ENCODE measurements at places on chromosomes 2 and 18.

GRCh38 chr2:158412206-158412605, 44.3 kb downstream of the CCDC148 start:
- DNase-seq, result no peak

GRCh38 chr2:158456309-158457066, at the start of the genes CCDC148 and PKP4:
CCDC148 (minus strand) TSS chr2:158456753; CDS start chr2:158456439, 314 bp downstream.
PKP4 (plus strand) TSS chr2:158456952; CDS start chr2:158533185, 76,233 bp downstream.
- DNase-seq, result peak; percentile 96

DNA sequence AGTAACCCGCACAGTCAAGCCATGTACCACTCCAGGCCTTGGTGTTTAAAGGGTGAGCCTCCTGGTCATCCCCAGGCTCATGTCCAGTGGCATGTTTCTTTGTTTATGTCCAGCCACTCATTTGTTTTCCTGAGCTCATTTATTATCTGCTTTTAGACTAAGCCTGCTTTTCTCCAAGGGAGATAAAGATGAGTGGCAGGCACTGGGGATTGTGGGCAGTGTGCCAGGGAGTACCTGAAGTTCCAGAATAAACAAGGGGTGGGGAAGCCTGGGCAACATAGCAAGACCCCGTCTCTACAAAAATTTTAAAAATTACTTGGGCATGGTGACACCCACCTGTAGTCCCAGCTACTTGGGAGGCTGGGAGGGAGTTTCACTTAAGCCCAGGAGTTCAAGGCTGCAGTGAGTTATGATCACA, 1.9 kb downstream of the ANXA4 start:
- peak; percentile 29 for DNase-seq

DNA sequence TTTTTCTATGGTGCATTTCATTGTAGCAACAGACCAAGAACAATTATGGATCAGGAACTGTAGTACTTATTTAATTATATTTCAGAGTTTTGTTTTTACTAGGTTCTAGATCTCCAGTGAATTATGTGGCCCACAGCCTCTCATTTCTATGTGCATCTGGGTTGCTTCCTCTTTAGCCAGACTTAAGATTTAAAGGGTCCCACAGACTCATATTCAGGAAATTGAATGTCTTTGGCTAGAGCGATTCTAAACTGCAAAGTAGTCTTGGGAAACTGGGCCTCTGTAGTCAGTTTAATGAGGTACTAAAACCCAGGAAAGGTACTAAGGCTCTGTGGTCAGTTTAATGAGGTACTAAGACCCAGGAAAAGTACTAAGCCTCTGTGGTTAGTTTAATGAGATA, 94.4 kb downstream of the LYPD6B start:
- DNase-seq, result peak; percentile 9

DNA sequence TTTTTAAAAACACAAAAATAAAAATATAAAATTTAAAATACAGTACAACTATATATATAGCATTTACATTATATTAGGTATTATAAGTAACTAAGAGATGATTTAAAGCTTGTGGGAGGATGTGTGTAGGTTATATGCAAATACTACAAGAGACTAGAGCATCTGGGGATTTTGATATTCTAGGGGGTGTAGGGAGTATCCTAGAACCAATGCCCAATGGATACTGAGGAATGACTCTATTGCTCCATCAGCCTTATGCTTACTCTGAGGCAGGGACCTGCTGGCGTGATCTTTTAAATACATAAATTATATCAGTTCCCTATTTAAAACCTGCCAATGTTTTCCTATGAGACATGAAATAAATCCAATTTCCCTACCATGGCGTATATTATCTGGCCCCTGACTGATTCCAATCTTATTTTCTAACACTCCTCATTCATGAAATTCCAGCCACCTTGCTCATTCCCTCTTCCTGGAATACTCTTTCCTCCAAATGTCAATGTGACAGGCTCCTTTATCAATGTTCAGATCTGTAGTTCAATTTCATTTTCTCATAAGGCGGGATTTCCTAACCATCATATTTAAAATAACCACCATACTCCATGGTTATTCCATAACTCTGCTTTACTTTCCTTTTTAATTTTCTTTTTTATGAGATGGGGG, 22.2 kb downstream of the SP3 start:
- DNase-seq, result no peak

DNA sequence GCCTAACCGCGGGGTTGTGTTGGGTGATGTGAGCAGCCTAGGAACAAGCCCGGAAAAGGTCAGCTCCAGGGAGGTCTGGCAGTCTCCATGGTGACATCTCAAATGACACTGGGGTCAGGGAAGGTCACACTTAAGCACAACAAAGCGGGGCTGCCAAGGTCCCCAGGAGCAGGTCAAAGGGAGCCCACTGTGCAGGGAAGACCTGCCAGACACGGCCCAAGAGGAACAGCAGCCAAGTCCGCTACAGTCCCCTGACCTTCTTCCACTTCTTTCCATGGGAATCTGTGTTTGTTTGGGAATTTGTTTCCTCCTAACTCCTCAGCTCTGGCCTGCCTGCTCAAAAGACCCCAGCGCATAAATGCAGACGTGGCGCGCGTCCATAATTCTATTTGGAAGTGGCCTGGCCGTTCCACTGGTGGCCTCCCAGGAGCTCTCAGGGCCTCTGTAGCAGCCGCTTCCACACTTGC, 232.1 kb upstream of the COPS8 start:
- DNase-seq, result no peak

- no peak for DNase-seq
These were observed 20.5 kb downstream of the THAP4 start for GRCh38 chr2:241616168-241617125.

GRCh38 chr18:63356272-63356896, 10.6 kb downstream of the KDSR start:
- DNase-seq, result no peak

- no peak for DNase-seq
These were observed 179.9 kb downstream of the IRS1 start for GRCh38 chr2:226619707-226620106.

- no peak for DNase-seq
These were observed 4.0 kb downstream of the REEP1 start for GRCh38 chr2:86333378-86333777.

DNA sequence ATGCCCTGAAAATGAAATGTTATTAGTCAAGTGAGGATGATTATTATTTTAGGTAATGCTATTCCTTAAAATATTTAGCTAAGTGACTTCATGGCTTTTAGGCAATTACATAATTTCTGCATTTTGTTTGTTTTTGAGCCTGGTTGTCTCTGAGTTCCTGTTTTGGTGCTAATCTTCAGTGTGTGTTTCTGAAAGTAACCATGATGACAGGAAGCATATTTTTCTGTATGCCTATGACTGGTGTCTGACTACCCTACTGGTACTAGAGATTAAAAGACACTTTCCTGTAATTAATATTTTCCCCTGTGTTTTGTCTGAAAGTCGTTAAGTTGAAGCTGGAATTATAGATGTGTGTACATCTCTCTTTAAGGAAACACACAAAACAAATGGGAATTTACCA, 295.0 kb upstream of the SPRED2 start:
- no peak for DNase-seq

DNA sequence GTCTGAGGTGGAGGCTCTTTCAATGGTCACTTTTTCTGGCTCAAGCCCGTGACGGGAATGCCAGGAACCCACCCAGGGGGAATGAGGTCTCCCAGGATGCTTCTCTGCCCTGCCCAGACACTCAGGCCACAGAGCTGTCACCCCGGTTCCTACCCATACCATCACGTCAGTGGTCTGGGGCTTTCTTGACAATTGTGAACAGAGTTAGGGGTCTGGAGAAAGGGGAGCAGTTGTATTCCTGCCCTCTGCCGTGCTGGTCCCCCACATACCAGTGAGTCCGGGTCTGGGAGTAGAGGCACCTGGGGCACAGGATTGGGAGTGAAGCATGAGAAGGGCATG, 97.2 kb downstream of the B3GNT2 start:
- no peak for DNase-seq

DNA sequence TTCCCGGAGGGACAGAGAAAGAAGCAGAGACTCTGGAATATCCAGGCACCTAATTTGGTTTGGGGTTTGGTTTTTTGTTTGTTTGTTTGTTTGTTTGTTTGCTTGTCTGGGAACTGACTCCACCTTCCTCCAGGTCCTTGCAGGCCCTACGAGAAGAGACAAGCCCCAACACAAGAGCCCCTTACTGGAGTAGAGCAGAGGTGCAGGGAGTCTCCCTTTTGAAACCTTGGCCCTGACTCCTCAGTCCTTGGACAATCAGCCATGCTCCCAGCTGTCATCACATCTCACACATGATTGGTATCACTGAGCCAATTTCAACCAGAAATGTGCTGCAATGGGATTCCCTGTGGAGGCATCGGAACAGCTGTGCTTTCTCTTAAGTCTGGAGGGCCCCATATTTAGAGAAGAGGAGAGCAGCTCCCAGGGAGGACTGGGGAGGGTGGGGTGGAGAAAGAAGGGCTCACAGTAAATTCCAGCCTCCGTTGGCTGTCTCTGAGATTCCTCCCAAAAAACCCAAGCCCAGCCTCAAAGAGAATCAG, 279.9 kb upstream of the NCKAP5 start:
- no peak for DNase-seq

DNA sequence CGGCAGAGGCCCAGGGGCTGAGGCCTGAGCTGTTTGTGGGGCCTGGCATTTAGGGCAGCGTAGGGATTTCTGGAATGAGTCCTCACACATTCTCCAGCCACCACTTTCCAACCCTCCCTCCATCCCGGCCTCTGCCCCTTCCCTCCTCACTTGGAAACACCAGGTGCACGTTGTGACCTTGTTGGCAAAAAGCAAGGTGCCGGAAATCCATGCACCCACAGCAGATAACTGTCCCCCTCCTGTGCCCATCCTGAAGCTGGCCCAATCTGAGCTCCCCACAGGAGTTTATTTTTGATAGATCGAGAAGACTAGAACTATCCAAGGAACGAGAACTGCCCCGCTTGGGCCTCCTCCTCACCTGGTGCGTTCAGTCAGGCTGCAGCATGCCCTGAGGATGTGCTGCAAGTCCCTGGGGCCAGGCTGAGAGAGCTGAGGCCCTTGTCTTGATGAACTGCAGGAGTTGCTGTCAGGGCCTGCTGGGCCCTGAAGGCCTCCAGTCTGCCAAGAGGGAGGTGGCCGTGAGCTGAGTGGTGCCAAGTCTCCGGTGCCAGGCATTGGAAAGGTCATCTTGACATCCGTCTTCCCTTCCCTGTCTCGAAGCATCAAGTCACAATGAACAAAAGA, 55.8 kb downstream of the CTIF start:
- no peak for DNase-seq

- DNase-seq, result no peak
These were observed 67.5 kb downstream of the PDE1A start for GRCh38 chr2:182359027-182359989.

DNA sequence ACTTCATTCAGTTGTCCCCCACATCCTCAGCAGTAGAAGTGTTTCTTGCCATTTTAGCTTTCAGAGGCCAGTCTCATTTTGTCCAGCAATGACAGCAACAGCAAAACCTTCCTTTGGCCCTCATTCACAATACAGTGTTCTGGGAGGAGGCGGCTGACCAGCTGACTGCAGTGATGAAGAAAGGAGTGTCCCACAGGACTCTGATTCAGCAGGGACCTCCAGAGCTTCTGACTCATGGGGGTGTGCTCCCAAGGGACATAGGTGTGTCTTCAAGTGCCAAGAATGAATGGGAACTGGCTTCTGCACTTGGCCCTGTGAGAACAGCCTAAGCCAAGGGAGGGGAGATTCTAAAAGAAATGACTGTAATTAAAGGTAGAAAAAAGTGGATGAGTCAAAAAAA, 147.0 kb upstream of the PELI1 start:
- DNase-seq, result no peak

DNA sequence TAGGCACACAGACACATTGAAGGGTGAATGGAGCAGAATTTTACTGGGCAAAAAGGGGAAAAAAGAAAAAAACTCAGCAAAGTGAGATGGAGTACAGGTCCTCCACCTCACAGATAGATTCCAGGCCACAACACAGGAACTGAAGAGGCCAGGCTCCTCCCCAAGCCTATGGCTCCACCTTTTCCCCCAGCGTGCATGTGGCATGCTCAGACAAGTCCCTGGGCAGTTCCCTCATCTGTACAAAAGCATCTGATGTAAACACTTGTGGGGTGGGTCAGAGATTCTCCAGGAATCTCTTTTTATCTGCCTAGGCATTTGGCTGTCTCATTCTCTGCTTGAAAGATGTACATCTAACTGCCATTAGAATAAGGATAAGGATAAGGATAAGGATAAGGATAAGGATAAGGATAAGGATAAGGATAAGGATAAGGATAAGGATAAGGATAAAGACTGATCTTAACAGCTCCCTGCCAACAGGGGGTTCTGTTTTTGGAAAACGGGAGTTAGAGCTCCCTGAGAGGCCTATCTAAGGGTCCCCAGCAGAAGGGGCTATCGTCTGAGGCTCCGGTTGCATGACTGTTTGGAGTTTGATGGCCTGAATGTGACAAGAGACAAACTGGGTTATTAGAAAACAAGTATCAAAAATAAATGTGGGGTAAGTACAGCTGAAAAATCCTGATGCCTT, 17.2 kb upstream of the ASXL3 start:
- no peak for DNase-seq

DNA sequence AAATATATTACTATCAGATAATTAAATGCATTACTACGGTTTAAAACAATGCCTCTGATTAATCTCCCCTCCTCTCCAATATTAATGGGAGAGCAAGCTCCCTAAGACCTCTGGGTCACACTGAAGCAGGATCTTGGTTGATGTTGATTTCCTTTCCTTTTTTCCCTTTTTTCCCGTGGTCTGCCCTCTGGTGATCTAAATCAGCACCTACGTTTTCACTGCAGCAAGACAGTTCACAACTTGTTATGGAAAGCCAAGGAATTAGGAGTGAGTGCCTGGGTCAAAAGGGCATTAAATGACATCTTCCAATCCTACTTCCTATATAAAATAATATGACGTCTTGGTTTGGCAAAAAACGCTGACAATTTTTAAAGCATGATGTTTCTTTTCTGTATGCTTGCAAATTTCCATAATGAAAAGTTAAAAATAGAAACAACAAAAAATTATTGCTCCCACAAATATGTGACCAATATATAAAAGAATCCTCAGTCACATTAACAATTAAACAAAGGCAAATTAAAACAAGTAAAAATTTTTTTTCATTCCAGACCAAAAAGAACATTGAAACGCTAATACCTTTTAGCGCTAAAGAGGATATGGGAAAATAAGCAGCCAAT, 7.9 kb upstream of the CFAP36 start:
- DNase-seq, result peak; percentile 30

- no peak for DNase-seq
These were observed 357.1 kb downstream of the CPS1 start for GRCh38 chr2:210913461-210913860.

DNA sequence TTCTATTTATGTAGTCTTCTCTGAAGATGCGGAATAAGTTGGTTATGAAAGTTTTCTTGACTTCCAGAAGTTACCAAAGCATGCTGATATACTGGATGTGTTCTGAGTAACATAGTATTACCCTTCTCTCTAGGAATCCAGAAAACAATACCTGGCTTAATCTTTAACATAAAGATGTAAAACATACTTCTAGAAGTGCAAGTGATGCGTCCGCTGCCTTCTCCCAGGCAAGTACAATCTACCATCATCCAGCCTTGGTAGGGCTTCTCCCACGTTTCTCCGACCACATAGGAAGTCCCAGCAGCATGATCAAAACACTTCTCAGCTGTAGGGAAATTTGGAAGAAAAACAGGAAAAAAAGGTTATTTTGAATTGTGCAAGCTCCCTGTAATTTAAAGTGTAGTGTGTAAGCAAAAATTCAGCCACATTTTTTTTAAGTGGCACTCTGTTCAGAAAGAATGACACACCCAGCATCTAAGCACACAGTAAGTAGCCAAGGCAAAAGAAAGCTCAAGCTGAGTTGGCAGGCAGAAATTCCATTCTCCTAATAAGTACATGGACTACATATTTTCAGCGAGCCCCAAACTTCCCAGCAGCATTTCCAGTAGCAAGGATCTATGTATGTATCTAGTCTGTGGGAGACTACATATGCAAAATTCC, 5.2 kb downstream of the FN1 start:
- no peak for DNase-seq

GRCh38 chr18:22411446-22411845, 6.3 kb downstream of the CTAGE1 start:
- DNase-seq, result no peak

GRCh38 chr18:55244546-55244945, 285.3 kb upstream of the CCDC68 start:
- no peak for DNase-seq
